Fibroblast of skin of back (primary cell): ENCODE measurements at places on chromosomes 2 and 18.

DNA sequence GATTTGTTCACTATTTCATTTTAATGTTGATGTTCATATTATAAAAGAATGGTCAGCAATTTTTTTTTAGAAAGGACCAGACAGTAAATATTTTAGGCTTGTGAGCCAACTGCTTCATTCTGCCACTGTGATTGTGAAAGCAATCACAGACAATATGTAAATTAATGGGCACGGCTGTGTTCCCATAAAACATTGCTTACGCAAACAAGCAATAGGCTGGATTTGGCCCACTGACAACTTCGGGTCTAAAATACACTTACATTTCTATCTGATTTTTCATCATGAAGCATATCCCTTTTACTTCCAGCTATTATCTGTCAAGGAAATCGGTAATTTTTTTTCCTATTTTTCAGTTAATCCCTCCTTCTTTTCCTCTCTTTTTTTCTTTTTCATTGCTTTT lies 182.2 kb upstream of the CDH2 start:
- DNase-seq = no peak

GRCh38 chr2:128444121-128444771 lies 125.6 kb upstream of the HS6ST1 start:
- DNase-seq = no peak

GRCh38 chr2:58557176-58557575 lies 316.1 kb upstream of the FANCL start:
- no peak for DNase-seq

- DNase-seq = no peak
Measured at GRCh38 chr18:27602092-27602491, 417.0 kb upstream of the CHST9 start.

DNA sequence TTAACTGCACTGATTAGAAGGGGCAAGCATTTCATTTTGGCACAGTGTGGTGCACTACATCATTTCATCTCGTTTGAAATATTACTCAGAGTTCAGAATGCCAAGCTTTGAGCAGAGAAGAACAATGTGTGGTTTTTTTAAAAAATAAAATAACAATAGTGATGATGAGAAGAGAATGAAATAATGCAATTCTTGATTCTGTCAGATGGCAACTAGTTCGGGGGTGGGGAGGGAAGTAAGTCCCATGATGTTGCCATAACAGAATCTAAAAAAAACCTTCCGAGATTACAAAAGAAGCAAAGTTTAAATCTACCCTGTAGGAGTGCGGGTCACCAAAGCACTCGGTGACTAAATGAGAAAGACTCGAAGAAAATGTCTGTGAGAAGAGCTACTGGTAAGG lies 490.4 kb downstream of the NR4A2 start:
- peak; percentile 14 for DNase-seq

GRCh38 chr2:68594674-68595492 lies 48.5 kb upstream of the PROKR1 start:
- DNase-seq = peak; percentile 39

- DNase-seq = no peak
Measured at GRCh38 chr2:186607660-186608324, 17.9 kb downstream of the ITGAV start.

- no peak for DNase-seq
Measured at GRCh38 chr2:171707752-171708151, 20.5 kb downstream of the DYNC1I2 start.

- DNase-seq = no peak
Measured at GRCh38 chr2:169365029-169365480, 2.7 kb upstream of the LRP2 start.

- DNase-seq = no peak
Measured at GRCh38 chr2:199556527-199557285, 99.0 kb upstream of the SATB2 start.

DNA sequence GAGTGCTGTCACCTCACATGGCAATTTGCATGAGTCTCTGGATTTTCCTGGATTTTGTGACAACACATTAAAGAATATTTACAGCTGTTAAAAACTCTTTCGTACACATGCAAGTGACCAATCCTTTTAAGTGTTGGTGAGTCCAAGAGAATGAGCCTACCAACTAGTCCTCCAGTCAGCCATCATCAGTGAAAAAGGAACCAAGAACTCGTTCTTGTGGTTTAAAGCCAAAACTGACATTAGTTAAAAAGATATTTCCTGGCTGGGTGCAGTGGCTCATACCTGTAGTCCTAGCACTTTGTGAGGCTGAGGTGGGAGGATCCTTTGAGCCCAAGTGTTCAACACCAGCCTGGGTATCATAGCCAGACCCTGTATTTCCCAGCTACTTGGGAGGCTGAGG lies 215.4 kb upstream of the ITGA4 start:
- DNase-seq = no peak

GRCh38 chr2:36655453-36655852 lies 41.1 kb upstream of the VIT start:
- DNase-seq = peak; percentile 95

GRCh38 chr18:29644276-29644675 lies 1398.3 kb downstream of the DSC3 start:
- DNase-seq = peak; percentile 79

GRCh38 chr18:9323750-9324445 lies 10.7 kb upstream of the TWSG1 start:
- no peak for DNase-seq

- DNase-seq = no peak
Measured at GRCh38 chr2:53994818-53995808, 24.3 kb upstream of the PSME4 start.

DNA sequence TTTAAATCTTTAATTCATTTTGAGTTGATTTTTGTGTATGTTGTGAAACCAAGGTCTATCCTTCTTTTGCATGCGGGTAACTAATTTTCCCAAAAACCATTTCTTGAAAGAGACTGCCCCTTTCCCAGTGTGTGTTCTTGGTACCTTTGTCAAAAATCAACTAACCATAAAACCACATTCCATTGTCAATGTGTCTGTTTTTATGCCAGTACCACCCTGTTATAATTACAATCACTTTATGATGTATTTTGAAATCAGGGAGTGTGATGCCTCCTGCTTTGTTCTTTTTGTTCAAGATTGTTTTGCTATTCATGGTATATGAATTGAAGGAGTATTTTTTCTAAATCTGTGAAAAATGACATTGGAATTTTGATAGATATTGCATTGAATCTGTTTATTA lies 689.6 kb downstream of the TSN start:
- DNase-seq = no peak

- no peak for DNase-seq
Measured at GRCh38 chr18:55570966-55571365, 17.0 kb downstream of the TCF4 start.

DNA sequence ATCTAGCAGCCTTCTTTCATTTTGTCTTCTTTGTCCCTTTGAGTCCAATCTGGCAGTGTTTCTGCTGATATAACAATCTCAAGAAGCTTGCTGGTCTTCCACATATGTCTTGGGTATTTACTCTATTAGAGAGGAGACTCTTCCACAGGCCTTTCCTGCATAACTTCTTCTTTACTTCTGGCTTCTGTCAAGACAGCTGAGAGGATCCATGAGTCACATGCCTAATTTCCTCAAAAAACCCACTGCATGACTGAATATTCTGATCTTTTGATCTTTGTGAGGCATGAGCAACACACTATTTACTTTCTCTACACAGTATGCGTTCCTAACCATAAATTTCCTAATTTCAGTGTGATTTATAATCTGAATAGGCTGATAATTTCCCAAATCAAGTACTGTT lies 5.1 kb upstream of the DCC start:
- peak; percentile 80 for DNase-seq

- no peak for DNase-seq
Measured at GRCh38 chr2:109331081-109331480, 202.1 kb downstream of the SH3RF3 start.

DNA sequence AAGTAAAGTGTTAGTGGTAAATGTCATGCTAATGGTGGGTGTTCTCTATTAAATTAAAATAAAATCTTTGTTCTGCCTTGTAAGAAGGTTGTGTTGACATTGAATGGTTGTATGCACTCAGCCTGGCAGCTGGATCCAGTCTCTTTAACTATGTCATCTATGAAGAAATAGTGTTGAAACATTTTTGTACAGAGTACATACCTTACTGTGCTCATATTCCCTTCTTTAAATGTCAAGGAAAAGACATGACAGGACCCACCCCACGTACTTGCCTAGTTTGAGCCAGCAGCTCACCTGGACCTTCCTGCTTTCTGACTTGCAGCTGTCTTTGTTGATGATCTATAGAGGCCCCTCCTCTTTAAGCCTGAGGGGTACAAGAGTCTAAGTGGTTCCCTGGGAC lies 85.6 kb upstream of the ST3GAL5 start:
- no peak for DNase-seq

GRCh38 chr2:173521450-173522192 lies 166.9 kb downstream of the CDCA7 start:
- DNase-seq = no peak

- no peak for DNase-seq
Measured at GRCh38 chr2:165563468-165564225, 94.1 kb downstream of the CSRNP3 start.

DNA sequence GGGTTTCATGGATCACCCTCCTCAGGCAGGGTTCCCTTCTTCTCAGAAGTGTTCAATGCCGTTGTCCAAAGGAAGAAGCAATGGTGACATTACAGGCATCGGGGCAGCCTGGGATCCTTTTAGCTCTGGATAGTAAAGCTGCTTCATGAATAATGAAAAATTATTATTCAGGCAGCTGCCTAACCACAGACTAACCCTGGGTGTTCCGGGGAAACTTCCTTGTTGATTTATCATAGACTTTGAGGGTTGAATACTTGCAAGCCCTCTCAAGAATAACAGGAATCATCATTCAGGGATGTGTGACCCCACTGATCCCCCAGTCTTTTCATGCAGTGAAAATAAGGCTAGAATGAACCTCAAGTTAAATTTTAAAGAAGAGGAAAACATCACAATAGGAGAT lies 419.4 kb downstream of the MEIS1 start:
- DNase-seq = peak; percentile 73

- no peak for DNase-seq
Measured at GRCh38 chr2:212078103-212078502, 460.5 kb downstream of the ERBB4 start.

DNA sequence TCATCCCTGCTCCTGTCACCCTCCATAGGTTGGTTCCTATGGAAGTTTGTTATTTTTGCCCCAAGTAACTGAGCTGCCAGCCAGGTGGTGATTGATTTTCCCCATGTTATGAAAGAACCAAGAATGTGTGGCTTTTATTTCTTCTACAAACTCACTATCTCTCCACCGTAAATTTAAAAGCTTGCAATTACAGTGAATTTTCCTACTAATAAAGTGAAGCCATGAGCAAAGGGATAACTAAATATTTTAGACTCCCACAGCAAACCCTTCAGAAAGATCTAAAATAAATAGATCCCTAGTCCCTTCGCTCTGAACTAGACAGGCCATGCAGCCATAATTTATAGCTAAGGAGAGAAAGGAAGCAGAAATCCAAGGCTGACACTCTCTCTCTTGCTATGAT lies 6.2 kb upstream of the KIAA2012 start:
- DNase-seq = no peak

DNA sequence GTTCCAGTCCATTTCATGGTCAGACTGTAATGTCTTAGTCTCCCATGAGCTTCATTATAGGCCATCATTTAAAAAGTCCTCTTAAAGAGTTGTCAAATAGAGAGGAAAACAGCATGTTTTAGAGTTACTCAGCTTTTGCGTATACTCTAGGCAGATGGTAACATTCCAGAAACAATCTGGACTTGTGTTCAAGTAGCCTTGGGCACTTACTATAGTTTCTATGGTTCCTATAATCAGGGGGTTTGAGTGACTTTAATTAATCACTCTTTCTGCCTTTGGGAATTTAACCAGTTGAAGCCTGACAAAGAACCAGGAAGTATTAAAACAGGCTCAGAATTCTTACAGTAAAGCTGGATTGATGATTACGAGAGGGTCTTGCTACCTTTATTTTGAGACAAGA lies 42.1 kb upstream of the SCN7A start:
- no peak for DNase-seq

GRCh38 chr2:233411162-233411561 lies 56.9 kb downstream of the DGKD start:
- no peak for DNase-seq

DNA sequence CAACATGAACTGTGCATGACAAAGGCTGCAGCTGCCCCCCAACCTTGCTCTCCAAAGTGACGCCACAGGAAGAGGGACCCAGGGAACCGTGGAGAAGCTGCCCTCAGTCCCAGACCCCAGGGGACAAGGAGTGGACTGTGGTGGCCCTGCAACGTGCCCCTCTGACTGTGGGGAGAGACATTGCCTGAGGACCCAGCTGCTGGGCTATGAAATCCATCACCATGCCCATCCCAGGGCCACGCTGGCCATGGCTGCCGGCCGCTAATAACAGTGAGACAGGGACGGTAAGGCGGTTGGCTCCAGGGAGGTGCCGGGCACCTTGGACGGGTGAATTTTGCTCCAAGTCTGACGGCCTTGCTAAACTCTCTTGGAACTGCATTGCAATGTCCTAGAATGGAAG lies 211.3 kb upstream of the HDAC4 start:
- no peak for DNase-seq

DNA sequence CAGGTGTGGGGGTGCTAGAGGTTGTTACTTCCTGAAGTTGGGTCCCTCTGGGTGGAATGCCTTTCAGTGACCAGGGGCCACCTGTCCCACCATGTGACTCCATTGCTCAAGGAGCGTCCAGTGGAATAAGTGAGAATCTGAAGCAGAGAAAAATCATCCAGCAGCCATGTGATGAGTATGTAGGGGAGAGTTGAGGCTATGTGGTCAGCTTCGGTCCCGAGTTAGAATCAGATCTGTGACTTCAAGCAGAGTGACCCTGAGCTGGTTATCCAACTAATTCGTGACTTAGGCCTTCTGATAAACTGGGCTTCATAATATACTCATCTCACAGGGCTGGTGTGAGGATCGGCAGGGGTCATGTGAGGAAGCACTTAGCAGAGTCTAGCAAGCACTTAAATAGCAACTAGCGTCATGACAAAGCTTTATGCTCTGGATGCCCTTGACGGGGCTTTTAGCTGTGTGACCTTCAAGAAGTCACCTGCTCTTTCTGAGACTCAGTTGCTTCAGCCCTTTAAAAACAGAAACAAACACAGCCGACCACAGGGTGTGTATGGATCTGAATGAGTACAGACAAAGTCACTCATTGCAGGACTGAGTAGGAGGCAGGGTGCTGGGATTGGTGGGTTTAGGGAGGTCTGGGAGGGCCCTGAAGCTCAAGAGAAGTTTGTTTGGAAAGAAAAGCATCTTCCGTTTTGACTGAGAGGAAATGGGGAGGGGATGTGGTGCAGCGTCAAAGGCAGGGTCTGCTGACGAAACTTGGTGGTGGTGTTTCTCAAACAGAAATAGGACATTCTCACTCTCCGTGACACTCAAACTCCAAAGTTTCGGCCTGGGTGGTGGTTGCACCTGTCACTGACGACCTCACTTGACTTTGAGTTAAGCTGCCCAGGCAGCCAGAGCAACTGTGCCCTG lies 264.0 kb upstream of the CXCR4 start:
- DNase-seq = no peak
